ENCODE measurements at places on chromosomes 13 and 19. TPM values are rescaled to one million over a fixed set of nuclear protein-coding genes. Genes with fewer than 3 reads are reported as not detected.

Gene LRG1
- total RNA-seq = not detected

DNA sequence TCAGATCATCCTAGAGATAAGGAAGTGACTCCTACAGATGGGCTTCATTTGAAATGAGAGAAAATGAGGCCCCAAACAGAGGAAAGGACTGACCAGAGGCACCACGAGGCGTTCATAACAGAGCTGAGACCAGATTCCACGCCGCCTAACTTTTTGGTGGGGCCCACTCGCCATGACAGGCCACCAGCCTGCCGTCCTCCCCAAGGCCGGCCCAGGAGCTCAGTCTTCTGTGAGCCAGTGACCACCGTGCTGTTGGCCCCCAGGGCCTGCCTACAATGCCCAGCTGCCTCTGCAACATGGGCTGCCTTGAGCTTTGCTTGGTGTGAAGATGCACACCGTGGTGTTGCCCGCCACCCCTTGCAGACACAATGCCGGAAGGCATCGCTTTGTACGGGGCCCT is 40.5 kb downstream of the TSHZ3 start:
- DNase-seq = no peak

GRCh38 chr19:7288977-7289376 is 5.2 kb downstream of the INSR start:
- DNase-seq = no peak

- peak; percentile 59 for DNase-seq
Observed at GRCh38 chr13:42539670-42540069, 34.3 kb upstream of the TNFSF11 start.

Gene CEACAM7
- total RNA-seq = not detected

Gene LRCH1
- total RNA-seq = 13.2 TPM

- no peak for DNase-seq
Observed at GRCh38 chr13:28408235-28408848, 86.6 kb downstream of the FLT1 start.

- peak; percentile 14 for DNase-seq
Observed at GRCh38 chr13:39881887-39882286, 226.4 kb downstream of the COG6 start.

- peak; percentile 42 for DNase-seq
Observed at GRCh38 chr19:48398375-48399235, 5.1 kb downstream of the GRIN2D start.

- no peak for DNase-seq
Observed at GRCh38 chr13:113928685-113929627, 44.9 kb downstream of the C13orf46 start.

Gene GRK1
- 0.50 TPM for total RNA-seq
